ENCODE measurements at places on chromosomes 11 and 22.

DNA sequence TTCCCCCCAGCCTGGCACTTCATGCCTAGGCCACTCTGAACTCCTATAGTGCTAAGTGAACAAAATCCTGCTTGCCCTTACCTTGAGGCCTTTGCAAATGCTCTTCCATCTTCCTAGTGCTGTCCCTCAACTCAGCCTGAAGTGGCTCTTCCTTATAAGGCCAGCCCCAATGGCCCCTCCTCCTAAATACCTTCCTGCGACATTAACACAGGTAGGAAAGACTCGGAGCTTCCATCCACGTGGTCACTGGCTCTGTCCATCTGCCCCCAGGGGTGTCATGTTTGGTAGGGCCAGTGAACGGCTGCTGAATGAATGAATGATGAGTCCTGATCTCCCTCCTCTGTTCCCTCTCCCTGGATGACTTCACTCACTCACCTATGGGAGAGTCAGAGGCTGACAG lies 4.2 kb downstream of the PDE2A start:
- DNase-seq = no peak

DNA sequence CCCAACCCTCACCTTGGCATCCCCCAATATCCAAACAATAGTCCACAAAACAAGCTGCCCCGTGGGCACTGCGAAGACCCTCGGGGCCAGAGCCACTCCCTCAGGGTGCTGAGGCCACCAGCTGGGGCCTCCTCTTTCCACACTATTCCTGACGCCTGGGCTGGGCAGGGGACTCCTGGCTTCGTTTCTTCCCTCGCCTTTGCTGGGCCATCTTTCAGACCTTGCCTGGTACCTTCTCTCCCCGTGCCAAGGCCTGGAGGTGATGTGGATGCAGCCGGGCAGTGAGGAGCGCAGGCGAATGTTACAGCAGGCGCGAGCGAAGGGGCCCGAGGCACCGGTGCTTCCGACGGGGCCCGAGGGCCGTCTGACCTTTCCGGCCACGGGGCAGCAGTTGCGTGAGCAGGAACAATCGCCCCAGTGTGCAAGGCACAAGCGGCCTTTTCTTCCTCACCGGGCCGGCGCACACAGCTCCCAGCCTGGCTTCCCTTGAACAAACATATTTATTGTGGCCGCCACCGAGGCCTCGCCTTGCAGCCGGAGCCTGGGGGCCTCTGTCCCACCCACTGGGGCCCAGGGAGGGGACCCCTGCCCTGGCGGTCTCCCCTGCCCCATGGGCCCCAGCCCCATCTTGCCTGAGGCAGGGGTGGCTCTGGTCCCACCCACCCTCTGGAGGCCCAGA lies 32.6 kb upstream of the KCNQ1OT1 start:
- no peak for DNase-seq

DNA sequence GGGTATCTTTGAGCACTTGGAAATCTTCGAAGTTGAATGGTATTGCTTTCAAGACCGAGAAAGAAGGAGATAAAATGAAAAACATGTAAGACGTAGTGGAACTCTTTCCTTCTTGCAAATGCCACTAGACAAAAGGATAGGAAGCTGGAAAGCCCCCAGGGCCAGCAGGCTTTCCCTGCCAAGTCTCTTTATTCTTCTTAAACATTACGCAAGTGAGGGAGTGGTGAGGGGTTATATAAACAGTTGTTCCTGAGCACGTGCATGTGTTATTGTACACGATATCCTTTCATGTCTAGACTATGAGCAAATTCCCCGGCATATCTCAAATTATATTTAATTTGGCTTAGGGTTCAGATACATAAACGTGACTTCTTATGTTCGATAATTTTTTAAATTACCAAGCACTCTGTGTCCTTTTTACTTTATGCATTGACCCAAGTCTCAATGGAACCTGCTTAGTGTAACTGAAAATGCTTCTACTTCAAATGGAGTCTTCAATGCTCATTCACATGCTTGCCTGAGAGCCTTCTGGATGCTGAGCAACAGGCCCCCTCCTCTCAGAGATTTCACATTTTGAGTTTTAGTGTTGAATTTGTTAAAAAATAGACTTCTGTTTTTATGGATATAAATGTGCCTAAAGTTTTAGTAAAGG lies 59.0 kb downstream of the PPP2R1B start:
- DNase-seq = no peak

DNA sequence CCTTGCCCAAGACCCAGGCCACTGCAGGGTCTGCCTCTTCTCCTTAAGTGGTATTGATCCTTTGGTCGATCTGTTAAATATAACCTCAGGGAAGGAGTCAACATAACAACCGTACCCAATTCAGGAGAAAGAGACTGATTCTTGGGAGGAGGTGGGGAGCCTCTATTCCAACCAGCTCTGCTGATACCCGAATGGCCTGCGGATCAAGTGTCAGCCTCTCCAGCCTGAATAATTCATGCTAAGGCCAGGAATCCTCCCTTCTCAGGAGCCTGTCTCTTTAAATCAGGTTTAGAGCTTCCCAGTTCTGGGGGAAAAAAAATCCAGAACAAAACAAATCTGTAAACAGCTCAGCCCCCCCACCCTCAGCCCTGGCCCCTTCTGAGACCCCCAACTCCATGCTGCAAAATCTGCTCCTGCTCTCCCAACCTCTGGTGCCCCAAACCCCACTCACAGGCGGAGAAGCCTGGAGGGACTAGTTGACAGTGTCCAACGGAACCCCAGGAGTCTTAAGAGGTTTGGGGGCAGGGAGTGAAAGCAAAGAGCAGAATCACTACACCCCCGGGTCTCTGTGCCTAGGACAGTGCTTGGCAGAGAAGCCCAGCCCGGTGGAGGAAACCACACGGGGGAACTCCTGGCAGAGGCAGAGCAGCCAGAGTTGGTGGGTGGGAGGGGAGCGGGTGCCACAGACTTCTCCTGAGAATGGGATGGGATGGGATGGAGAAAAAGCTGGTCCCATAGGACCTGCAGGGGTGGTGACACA lies 863 bp upstream of the TPBGL start:
- DNase-seq = peak; percentile 30

GRCh38 chr22:23219822-23220484 lies 39.6 kb downstream of the BCR start:
- DNase-seq = peak; percentile 82

DNA sequence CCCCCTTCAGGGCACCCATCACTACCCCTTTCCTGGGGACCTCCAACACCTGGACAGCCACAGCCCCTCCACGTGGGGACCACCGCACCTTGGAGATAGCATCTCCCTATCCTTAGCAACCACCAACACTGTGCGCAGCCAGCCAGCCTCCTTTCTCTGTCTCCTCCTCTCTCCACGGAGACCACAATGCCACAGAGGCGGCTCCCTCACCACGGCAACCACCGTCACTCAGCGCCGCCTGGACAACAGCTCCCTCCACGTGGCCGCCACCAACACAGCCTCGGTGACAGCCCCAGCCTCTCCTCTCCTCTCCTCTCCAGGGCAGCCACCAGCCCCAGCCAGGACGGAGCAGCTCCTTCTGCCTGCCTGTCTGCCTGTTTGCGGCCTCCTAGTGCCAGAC lies 10.5 kb downstream of the ELFN2 start:
- DNase-seq = no peak

DNA sequence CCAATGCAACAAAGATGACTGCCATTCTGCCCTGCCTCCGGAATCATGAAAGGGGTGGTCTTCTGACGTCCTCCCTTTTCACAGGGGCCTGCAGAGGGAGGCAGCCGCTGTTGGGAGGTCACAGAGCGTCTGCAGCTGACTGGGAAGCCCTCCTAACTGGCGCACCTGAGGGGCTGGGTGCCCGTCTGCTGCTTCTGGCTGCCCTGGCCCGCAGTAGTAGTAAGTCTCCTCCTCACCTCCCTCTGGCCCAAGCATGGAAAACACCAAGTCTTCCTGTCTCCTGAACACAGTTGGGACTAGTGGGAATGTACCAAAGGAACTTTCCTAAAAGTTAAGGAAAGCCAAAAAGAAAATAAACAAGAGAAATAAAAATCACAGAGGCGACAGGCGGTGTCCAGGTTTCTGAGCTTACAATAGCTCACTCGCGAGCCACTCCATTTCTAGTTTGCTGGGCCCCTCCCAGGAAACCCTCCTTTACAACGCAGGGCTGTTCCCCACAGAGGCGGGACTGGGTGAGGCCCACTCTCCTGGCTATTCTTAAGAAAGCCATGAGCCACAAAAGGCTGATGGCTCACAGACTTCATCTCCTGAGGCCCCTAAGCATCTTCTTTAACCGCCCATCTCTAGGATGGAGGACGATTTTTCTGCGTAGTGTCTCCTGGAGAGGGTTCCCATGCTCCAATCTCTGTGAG lies 37.0 kb upstream of the CECR2 start:
- no peak for DNase-seq

- DNase-seq = no peak
Observed at GRCh38 chr11:72069787-72070251, 10.5 kb downstream of the NUMA1 start.

DNA sequence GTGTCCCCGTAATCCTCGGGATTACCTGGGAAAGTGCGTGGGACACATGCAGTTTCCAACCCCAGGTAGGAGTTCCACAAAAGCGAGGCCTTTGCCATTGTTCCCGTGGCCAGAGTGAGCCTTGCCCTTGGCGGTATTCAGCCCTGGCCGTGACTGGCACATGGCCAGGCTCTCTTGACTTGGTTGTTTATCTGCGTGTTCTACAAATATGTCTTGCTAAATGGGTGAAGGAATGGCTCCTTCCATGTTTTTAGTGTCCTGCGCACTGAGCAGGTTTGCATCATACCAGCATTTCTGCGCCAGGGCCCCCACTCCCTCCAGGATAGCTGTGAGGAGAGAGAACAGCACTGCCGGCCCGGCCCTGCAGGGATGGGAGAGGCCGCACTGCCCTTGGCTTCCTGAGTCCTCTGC lies 20.0 kb downstream of the POLR3H start:
- no peak for DNase-seq

- no peak for DNase-seq
Observed at GRCh38 chr22:25777870-25778269, 35.9 kb downstream of the MYO18B start.

- DNase-seq = no peak
Observed at GRCh38 chr11:79150966-79151365, 289.9 kb downstream of the TENM4 start.

- DNase-seq = no peak
Observed at GRCh38 chr11:44823868-44824267, 97.1 kb downstream of the TSPAN18 start.

DNA sequence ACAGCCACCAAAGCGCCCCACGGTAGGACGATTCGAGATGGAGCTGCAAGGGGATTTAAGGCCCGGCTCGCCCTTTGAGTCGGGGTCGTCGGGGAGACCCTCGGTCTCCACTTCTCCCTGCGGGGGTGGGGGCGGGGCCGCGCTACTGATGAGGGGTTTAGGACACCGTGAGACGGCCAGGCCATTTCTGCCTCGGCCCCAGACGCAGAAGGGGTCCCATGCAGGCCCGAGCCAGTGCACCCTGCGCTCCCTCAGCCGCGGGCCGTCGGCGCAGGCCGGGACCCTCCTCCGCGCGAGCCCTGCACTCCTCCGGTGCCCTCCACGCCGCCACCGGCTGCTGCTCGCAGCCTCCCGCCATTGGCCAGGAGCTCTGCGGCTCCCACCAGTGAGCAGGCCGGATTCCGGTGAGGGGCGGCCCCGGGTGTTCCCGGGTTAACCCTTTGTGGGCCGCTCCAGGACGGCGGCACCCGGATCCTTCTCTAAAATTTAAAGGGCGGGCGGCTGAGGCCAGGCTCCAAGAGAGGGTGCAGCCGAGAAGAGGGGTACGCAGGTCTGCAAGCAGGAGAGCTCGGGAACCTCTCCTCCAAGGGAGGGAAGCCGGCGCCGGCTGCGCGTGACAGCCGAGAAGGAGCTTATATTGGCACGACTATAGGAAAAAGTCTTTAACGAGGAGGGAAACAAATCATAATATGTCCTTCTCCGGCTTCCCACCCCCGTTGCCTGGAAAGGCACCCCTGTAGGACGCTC lies 18.0 kb downstream of the CREB3L1 start:
- peak; percentile 90 for DNase-seq

DNA sequence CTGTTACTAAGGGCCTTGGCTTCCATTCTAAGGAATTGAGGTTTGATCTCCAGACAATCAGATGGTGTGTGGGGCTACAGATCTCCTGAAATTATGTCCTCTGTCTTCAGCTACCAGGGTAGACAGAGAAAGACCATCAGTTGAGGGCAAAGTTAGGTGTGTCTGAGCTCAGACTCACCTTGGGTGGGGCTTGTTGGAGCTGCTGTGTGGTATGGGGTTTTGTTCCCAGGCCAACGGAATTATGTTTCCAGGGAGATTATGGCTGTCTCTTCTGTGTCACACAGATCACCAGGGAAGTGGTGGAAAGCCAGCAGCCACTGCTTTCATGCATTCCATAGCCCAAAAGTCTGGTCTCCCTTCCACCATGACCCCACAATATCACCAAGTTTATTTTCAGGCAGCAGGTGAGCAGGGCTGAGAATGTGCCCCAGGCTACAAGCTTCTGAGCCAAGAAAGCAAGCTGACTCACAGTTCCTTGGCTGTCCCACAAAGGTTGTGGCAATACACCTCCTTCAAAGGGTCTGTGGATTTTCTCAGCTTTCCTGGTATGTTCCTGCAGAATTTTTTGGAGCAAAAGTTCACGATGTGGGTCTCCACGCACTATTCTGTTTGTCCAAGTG lies 714.9 kb downstream of the LUZP2 start:
- DNase-seq = no peak

DNA sequence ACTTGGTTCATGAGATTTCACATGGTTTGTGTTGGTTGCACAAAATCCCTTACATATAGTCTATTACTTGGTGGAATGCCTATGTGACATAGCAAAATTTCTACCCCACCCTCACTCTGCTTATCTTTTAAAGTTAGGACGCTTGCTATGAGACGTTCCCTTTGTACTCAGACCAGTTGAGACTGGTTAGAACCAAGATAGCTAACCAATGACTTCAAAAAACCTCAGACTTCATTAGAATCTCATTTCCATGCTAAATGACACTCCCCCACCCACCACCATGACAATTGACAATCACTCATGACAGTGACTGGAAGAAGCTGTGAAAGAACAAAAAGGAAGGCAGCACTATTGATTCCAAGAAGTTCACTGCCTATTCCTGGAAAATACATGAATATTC lies 313.6 kb downstream of the ETS1 start:
- DNase-seq = no peak

DNA sequence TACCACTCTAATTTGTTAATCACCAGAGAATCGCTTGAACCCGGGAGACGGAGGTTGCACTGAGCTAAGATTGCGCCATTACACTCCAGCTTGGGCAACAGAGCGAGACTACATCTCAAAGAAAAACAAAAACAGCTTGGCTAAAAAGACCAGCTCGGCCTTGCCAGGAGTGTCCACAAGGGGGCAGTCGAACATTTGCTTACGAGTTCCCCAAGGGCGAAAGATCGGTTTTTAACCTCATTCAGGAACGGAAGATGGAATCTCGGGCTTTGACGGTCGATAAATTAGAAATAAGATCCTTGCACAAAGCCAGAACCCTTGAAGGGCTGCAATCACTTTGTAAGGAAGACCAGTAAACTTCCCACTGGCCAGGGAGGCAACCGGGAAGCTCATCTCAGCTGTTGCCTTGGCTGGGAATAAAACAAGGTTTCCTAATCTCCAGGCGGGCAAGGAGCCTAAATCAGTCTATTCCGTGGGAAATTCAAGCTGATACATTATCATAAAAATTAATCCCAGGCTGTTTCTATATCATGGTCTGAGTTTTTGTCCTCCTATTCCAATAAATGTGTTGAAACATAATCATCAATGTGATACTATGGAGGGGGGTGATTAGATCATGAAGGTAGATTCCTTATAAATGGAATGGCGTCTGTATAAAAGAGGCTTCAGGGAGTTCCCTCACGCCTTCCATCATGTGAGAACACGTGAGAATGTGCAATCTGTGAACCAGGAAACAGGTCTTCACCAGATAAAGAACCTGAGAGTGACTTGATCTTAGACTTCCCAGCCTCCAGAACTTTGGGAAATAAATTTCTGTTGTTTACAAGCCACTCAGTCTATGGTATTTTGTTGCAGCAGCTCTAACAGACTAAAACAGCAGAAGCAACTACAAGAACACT lies 14.9 kb upstream of the SLC29A2 start:
- DNase-seq = peak; percentile 92

Measured in activated effector memory CD4-positive, alpha-beta T cell treated with anti-CD3 and anti-CD28 coated beads, Interleukin-2, amount 50 U/mL, for 16 hours (primary cell).